Stimulated activated CD8-positive, alpha-beta memory T cell treated with anti-CD3 and anti-CD28 coated beads, Interleukin-2, amount 100 ng/mL, for 1 hour (primary cell): ENCODE measurements at places on chromosomes 5 and 9.
A peak's percentile ranks its signal among the peaks of the same experiment; 100 is the strongest.

- DNase-seq, result no peak
Observed at GRCh38 chr5:81756016-81756415, 5.1 kb upstream of the SSBP2 start.

DNA sequence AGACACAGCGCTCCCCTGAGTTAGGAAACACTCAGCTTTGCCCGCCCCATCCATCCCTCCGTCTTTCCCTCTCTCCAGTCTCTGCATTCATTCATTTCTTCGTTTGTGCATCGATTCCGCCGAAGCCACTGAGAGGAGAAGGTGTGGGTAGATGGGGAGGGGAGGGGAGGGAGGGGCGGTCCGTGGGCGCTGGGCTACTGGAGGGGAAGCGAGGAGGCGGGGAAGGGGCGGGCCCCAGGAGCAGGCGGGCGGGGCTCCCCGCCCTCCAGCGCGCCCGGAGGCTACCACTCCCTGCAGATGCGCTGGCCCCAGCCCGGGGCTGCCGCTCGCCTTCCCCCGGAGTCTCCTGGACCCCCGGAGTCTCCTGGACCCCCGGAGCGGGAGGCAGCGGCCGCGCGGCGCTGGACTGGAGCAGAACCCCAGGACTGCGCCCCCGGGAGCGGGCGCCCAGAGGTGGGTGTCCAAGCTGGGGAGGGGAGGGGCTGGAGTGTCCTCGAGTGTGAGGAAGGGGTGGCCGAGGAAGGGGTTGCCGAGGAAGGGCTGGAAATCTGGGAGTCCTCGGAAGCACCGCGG is 159.5 kb downstream of the C9orf152 start:
- peak; percentile 57 for DNase-seq

DNA sequence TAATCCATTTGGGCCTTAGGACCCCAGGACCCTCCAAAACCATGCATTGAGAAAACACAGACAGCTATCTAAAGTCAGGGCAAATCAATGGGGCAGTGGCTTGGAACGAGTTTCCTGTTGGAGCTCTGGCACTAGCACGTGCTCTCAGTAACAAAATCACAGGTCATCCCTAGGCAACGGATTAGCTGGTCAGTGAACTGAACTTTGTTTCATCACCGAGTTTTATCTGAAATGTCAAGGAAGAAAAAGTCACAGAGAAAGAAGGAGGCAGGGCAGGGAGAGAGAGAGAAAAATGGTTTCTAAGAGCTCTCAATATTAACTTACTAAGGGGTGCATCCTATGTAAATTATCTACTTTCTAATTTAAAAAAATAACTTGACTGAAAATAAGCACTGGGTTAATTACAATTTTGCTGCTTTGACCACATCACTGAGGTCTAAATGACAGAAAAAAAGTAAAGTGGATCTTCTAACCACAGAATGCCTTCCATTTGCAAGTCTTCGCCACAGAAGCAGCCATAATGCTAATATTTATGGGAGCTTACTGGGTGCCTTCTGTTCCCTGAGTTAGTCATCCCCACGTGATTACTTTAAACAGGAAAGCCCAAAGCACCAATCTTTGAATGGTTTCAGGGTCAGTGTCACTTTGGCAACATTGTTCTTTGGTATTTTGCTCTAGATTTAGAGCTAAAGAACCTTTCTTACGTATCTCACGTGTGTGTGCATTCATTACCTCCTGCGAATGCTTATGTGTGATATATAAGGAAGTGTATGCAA is 503.9 kb downstream of the RASEF start:
- DNase-seq, result no peak

DNA sequence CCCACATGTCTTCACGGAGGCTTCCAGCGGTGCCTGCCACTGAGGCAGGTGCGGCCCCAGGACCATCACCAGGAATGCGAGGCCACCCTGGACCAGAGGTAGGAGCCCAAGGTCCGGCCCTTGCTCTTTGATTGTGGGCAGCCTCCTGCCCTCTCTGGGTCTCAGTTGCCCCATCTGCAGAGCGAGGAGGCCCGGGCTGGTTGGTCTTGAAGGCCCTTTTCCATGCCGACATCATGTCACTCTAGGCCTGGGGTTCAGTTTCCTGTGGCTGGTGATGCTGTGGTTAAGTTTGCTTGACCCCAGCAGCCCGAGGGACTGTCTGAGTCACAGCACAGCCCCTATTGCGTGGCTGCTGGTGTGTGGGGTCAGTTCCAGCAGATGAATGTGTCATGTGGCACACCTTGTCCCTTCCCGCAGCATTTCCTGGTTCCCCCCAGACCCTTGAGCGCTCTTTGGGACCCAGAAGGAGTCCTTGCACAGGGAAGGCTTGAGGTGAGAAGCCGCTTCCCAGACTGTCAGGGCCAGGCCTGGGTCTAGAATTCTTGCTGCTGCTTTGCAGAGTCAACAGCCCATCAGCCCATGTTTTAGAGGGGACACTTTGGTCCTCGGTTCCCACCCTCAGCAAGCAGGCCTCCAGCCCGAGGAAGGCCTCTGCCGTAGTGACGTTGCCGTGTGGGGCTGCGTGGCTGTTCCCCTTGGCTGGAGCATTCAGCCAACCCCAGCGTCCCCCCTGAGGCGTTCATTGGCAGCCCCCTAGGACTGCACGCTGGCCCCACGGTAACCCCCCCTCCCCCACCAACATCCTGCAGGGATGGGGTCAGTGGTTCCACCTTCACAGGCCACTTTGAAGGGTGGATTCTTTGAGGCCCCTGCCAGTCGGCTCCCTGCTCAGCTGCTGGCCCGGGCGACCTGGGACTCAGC is 31.0 kb upstream of the HMCN2 start:
- no peak for DNase-seq

DNA sequence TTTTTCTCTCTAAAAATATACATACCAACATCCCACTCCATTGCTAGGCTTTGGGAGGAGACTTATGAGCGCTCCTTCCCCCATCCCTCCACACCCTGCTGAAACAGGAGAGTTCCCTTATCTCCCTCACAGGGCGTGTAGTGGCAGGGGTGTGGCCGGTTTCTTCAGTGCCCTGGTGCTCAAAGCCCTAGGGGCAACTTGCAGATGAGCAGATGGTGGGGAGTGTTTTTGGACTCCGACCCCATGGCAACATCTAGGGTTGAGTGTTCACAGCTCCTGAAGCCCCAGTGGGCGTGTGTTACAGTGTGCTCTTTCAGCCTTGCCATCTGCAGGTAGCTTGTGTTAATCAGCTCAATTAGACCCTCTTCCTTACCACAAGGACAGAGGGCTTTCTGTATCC is 409.5 kb downstream of the MAT2B start:
- no peak for DNase-seq
